ENCODE measurements at places on chromosomes 7 and 10.
A peak's percentile ranks its signal among the peaks of the same experiment; 100 is the strongest.

GRCh38 chr10:78915190-78915518 is 153.6 kb upstream of the ZMIZ1 start:
- DNase-seq = no peak

DNA sequence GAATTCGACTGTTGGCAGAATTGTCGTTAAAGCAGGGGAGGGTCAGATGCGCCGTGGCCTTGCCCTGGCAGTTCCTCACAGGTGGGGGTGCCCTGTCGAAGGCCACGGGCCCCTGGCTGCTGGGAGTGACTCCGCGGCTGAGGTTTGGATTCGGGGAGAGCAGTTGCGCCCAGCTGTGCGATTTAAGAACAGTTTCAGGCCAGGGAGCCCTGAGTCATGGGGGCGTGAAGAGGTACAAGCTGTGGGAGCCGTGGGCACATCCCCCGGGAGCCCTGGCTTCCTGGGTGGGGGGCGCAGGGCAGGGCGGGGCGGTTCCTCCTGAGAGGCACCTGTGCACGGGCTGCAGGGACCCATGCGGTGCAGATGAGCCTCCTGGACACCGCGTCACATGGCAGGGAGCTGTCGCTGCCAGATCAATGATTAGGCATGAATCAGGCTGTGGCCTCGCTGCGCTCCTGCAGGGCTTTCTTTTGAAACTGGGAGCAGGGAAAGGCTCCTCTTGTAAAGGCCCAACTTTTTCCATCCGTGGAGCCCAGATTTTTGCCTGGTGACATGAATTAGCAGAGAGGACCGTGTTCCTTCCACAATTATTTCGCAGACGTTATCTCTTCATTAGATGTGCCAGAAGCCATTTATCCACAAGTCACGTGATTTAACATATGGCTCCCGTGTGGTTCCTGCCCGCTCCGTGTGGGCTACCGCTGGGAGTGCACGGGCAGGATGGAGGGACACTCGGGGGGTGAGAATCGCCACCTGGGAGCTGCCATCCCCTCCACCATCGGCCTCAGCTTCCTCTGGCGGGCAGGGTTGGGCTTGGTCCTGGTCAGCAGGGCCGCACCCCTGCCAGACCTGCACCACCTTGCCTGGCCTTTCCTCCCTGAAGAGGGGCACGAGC is 918 bp downstream of the PWWP2B start:
- DNase-seq = peak; percentile 23

DNA sequence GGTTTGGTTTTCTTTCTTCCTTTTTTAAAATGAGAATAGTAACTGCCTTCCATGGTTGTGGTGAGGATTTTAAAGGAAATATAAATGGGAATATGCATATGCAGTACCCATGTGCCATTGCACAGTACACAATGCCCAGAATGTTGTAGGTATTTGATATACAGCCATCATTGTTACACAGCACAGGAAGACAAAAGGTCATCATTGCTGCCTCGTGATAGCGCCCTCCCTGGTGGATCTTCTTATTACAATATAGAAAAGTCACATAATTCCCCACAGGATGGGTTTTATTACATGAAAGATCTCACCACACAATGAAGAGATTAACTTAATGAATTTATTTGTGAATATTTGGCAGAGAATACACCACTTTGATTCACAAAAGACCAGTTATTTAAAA is 76.5 kb downstream of the PPP1R17 start:
- DNase-seq = no peak

DNA sequence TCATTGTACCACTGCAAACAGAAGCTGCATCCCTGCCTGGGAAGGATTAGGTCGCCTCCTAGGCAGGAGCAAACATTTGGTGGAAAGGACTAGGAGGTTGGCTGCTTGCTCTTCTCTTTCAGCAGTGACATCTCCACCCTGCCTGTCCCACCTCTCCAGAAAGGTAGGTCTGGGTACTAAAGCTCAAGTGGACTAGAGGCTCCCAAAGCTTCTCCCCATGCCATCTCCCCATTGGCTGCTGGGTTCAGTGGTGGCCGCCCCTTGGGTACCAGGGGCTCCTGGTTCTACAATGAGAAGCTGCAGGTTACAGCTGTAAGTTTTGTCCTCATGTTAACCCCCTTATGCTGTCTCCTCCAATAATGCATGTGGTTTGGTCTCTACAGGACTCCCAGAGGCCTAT is 180.7 kb upstream of the MKI67 start:
- no peak for DNase-seq

DNA sequence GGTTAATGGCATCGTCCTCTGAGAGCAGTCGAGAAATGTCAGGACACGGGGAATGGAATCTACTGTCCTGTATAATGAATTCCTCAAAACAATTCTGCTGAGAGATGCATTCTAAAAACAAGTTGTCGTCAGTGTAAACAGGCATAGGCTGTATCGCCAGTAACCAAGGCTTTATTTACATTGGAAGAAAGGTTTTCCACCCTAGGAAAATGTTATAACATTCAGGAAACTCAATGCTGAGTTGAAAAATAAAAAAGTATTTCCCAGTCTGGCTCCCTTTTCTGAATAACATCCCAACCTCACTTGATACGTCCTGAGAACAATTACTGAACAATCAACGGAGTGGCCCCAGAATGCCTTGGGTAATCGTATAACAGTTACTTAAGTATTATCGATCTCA is 79.6 kb upstream of the UCN3 start:
- DNase-seq = no peak

GRCh38 chr7:107125475-107125874 is 43.3 kb upstream of the HBP1 start:
- DNase-seq = no peak

DNA sequence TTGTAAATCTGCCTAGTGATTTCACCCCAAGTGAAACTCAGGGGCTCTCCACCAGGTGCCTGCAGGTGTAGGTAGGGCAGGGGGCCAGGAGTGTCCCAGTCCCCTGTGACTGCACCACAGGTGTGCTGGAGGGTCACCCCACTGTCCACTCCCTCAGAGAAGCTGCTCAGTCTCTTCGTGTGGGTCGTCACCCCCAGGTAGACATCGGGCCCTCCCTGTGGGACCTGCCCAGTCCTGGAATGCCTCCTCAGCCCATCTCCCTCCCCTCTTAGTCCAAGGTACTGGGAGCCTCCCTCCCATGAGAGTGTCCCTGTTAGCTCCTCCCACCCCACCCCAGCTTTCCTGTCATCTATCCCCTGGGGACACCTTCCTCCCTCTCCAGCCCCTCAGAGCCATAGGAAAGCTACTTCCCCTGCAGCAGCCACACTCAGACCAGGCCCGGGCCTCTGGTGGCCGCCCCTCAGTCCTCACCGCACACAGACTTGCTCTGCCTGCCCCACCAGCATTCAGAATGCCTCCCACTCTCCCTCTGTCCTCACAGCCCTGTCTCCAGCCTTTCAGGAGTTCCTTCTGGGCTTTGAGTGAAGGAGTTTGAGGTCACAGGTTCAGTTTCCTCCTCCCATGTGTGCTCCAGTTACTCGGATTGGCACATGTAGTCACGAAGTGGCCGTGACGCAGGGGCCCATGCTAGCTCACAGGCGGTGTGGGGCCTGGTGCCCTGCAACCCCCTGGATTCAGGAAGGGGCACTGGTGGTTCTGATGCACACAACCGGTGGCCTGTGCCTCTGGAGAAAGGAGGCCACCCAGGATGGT is 5.1 kb downstream of the ALOX5 start:
- no peak for DNase-seq

DNA sequence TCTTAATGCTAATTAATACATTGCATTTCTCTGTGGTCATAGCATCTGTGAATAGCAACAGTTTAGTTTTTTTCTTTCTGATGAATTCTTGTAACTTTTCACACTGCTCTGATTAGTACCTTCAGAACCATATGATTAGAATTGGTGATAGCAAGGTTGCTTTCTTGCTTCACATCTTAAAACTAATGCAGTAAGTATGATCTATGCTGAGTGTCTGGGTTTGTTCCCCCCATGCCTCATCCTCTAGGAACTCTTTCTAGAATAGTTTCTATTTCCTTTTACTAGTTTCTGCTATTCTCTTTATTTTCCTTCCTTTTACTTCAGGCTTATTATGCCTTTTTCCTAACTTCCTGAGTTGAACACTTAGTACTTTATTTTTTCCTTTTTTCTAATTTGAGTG is 32.4 kb downstream of the TES start:
- no peak for DNase-seq

DNA sequence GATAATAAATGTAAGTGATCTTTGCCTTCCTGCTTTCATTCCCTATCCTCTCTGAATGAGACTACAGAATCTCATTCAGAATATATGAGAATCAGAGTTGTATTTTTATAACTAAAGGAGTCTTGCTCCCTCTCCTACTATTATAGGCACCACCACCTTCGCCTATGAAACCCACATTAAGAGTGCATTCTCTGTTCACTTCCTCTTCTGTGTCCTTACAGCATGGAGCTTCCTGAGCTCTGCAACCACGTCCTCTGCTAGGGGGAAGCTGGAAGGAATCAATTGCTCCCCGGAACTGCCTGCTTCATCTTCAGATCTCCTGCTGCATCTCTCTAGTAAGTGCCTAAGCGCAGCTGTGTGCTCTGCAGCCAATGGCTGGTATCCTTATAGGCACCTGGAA is 820.7 kb downstream of the GRID1 start:
- no peak for DNase-seq

DNA sequence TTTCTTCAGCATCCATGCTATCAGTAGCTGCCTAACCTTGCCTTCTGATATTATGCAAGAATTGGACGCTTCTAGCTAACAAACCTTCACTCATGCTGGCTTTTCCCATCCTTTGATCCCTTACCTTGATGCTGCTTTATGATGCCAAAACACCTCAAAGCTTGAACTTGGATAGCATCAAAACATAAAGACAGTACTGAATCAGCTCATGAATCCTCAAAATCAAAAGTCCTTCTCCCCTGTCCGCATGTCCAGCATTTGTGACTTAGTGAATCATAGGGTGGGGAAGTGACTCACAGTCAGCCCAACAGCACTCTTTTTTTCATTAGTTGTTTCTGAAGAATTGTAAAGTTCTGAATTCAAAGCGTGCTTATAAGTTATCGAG is 89.5 kb upstream of the PIK3CG start:
- DNase-seq = no peak

DNA sequence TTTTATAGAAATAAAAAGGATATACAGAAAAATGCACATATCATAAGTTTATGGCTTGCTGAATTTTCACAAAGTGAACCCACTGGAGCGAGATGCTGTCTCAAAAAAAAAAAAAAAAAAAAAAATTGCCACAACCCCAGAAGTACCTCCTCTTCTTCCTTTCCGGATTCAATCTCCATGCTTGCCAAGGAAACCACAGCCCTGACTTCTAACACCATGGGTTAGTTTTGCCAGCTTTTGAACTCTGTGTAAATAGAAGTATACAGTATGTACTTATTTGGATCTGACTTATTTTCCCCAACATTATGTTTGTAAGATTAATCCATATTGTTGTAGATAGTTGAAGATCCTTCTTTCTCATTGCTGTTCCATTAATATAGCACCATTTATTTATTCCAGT is 40.0 kb downstream of the FANK1 start:
- DNase-seq = no peak

DNA sequence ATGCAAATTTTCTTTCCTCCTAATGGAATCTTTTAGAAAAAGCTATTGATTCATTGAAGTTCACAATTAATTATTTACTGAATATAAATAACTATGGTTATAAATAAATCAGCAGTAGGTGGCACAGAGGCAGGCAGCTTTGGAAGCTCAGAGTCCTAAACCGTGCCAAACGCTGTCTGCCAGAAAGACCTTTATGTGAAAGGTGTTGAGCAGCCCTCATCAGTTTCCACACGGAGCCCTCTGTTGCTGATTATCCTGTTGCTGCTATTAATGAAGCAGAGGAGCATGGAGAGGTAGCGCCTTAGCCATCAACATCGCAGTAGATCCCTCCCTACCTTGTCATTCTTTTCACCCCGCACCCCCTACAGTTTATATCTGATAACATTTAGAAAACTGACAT is 51.0 kb downstream of the RTKN2 start:
- no peak for DNase-seq

- DNase-seq = no peak
Observed at GRCh38 chr10:26440088-26440470, 1.9 kb downstream of the APBB1IP start.

- DNase-seq = no peak
Observed at GRCh38 chr10:23293145-23293724, 51.4 kb downstream of the C10orf67 start.

- DNase-seq = no peak
Observed at GRCh38 chr10:72095195-72095594, 6.8 kb upstream of the SPOCK2 start.

GRCh38 chr7:65379318-65379717 is 5.7 kb downstream of the ZNF92 start:
- DNase-seq = no peak

GRCh38 chr7:83732305-83732704 is 83.4 kb upstream of the SEMA3E start:
- no peak for DNase-seq

DNA sequence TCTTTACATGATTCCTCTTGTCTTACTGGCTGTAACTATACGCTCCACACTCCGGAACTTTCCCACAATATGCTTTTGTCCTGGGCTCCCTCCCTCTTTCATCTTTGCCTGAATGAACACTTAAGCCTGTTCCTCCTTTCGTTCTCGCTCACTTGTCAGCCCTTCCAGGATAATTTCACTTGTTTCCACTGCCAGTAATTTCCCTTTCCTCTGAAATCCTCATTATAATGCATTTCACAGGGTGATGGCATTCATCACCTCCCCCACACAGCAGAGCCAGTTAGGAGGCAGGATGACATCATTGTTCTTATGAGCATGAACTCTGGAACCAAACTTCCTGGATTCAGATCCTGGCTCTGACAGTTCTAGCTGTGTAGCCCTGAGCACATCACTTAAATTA is 372.6 kb downstream of the GPR158 start:
- no peak for DNase-seq

- DNase-seq = no peak
Observed at GRCh38 chr10:11564741-11565140, 46.7 kb downstream of the USP6NL start.

GRCh38 chr7:130383187-130383980 is 3.1 kb downstream of the CPA1 start:
- DNase-seq = no peak

- DNase-seq = no peak
Observed at GRCh38 chr10:28601012-28601411, 68.1 kb downstream of the WAC start.

DNA sequence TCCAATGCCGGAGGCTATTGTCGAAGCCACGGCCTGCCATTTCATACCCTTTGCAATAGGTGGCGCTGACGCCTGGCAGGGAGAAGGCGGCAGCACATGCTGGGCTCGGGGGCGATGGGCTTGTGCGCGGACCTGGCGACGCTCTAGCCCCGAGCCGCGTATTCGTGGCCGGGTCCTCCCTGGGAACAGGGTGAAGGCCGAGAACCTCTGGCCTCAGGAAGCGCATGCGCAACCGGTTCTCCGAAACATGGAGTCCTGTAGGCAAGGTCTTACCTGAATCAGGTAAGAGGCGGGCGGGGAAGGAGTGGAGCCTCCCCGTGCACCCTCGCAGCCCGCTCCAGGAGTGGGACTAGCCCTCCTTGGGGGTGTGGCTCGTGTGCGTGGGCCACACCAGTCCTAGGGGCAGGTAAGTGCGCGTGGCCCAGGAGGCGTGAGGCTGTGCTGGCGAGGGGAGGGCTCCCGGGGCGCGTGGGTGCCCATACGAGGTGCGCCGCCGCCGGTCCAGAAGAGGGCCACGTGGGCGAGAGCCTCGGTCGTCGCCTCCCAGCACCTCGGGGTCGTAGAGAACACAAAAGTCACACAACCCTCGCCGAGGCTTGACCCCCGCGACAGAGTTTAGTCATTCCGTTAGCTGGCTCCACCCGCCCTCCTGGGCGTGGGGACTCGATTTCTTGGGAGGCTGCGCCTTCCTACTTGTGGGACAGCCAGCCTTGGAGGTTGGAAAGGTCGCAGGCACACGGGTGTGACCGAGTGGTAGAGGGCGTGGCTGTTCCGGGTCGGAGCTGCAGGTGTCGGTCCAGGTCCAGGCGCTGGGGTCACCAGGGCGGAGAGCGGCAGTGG is 5.6 kb upstream of the MEST start:
- peak; percentile 43 for DNase-seq
